Transverse colon (tissue), 4 donors: ENCODE measurements at places on chromosomes 3 and 15. TPM values are rescaled to one million over a fixed set of nuclear protein-coding genes. Genes with fewer than 3 reads are reported as not detected.

C3orf85 gene
- 29.5 TPM for total RNA-seq

CD200 gene
- 1.1 TPM for total RNA-seq

RBP2 gene
- total RNA-seq, result 3.4 TPM

NEK10 gene
- total RNA-seq, result 3.2 TPM

RPS17 gene
- 1,142 TPM for total RNA-seq

- DNase-seq, result no peak
These were observed 430.5 kb downstream of the FGF12 start for GRCh38 chr3:192296845-192297244.

- no peak for DNase-seq
These were observed 644.5 kb upstream of the GRM7 start for GRCh38 chr3:6216135-6217026.

DNA sequence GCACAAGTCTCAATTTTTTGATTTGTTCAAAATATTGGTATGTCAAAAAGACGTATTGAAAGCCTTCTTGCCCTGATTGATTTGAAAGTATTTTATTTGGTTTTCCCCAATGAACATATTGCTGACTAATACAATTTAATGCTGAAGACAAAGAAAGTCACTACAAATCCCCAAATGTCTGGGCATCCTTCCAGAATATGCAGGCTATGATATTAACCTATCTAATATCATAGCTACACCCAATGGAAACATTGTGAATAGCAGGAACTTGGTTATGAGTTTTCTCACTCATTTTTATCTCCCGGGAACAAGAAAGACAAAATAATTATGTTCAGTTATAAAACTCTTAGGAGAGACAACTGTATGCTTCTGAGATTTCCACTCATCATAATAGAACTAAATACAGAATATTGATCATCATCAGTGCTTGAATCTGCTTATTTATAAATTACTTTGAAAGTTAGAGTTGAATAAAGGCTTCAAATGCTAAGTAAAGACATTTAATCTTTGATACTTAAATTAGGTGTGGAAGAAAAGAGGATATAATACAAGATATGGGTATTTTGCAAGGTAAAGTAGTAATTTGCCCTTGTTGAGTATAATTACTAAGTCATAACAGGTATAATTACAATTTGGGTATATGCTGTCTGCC lies 483.9 kb downstream of the RBMS3 start:
- no peak for DNase-seq

- DNase-seq, result no peak
These were observed 219.9 kb downstream of the NFKBIZ start for GRCh38 chr3:102069211-102069662.

GRCh38 chr3:96700322-96701315 lies 113.8 kb upstream of the EPHA6 start:
- DNase-seq, result no peak

GRCh38 chr3:33883538-33883950 lies 85.1 kb downstream of the PDCD6IP start:
- no peak for DNase-seq

GRCh38 chr15:66778716-66779115 lies 76.7 kb downstream of the SMAD6 start:
- no peak for DNase-seq

DNA sequence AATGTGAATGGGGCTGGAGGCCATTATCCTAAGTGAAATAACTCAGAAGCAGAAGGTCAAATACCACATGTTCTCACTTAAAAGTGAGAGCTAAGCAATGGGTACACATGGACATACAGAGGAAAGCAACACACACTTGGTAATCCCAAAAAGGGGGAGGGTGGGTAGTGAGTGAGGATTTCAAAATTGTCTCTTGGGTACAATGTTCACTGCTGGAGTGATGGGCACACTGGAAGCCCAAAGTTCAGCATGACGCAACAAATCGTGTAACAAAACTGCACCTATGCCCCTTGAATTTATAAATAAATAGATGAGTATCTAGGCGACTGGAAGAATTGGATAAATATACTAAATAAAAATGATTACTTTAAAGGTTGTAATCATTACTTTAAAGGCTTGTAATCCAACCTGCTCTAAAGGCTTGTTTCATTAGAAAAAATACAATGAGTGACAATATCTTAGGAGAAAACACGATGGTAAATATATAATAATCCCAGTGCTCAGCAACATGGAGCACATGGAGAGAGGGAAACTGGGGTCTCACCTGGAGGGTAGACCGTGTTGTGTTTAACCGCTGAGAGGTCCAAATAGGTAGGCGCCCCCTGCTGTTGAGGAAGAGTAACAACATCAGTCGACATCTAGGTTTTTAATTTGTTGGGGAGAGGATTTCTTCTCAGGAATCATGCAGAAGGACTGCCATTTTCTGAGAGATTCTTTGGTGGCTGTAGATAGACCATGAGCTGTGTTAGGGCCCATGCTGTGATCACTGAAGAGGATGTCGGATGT lies 78.5 kb upstream of the ROBO1 start:
- no peak for DNase-seq

DNA sequence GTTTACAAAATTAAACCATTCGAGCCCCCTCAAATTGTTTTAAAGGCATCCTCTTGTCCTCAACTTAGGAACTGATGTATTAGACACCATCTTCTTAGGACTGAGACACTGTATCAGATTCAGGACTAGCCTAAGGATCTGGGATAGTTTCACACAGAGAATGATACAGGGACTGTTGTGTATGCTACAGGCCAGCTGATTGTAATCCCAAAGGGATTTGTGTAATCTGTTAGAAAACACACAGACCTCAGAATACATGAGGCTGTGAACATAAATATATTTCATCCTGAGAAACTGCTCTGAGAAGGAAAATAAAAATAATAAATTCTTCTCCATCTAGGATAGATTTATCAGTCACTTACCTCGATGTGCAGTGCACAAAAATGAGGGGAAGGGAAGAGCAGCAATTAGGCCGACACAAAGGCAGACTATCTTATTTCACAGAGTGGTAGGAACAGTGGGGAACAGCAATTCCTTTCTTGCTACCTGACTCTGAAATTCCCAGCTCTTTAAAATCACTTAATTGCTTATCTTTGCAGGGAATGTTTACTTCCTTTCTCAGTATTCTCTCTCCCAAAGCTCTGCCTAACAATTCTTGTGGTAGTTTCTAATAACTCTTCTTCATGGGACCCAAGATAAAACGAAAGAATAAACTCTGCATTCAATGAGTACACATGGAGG lies 322.5 kb downstream of the MAGI1 start:
- no peak for DNase-seq
